Neural crest cell (in vitro differentiated cells): ENCODE measurements at places on chromosomes 2 and 18. TPM values are rescaled to one million over a fixed set of nuclear protein-coding genes. Genes with fewer than 3 reads are reported as not detected.

Gene DAW1
- not detected in 2 replicates for total RNA-seq

GRCh38 chr2:64859312-64860212 lies 129.6 kb upstream of the SLC1A4 start:
- H3K4me1 ChIP-seq = peaks cover 28% of the 10 kb centered on the region
- DNase-seq = peak; percentile 41
- H3K36me3 ChIP-seq = no peaks in the 10 kb centered on the region
- no peak overlapping the region for H3K27ac ChIP-seq
- H3K27me3 ChIP-seq = no peaks in the 10 kb centered on the region
- peak overlapping the region; percentile 67 for H3K4me3 ChIP-seq

GRCh38 chr18:34915046-34915445 lies 126.2 kb upstream of the MAPRE2 start:
- no peaks in the 10 kb centered on the region for H3K36me3 ChIP-seq
- no peak overlapping the region for H3K27ac ChIP-seq
- no peak overlapping the region for H3K4me3 ChIP-seq
- H3K4me1 ChIP-seq = peaks cover 15% of the 10 kb centered on the region
- DNase-seq = no peak

Gene HTRA2
- total RNA-seq = 44.7 and 45.4 TPM in 2 replicates

Gene FHOD3
- 28.6 and 29.0 TPM in 2 replicates for total RNA-seq

Gene SCN1A
- total RNA-seq = 7.7 and 8.6 TPM in 2 replicates

Gene CDK15
- total RNA-seq = not detected in 2 replicates

Gene NEU4
- total RNA-seq = 0.14 and 0.25 TPM in 2 replicates

DNA sequence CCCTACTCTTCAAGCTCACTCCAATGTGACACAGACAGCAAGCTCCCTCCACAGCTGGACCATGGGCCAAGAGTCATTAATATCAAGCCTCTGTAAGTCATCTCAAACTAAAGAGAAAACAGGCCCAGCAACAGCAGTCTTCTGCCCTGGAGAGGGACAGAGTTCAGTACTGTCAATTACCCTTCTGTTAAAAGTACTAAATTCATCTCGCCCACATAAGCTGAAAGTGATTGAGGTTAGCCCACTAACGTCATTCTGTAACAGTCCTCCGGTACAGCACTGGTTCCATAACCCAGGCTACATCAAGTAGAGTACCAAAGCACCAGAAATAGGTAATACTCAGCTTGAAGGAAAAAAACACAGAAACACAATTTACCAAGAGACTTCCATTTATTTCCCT lies 25.9 kb downstream of the THADA start:
- H3K4me3 ChIP-seq = no peak overlapping the region
- H3K27ac ChIP-seq = no peak overlapping the region
- no peak for DNase-seq

- H3K27ac ChIP-seq = no peak overlapping the region
- no peaks in the 10 kb centered on the region for H3K36me3 ChIP-seq
- H3K27me3 ChIP-seq = no peaks in the 10 kb centered on the region
- peaks cover 71% of the 10 kb centered on the region for H3K4me1 ChIP-seq
- DNase-seq = no peak
Measured at GRCh38 chr18:55317864-55318263, 270.1 kb downstream of the TCF4 start.

DNA sequence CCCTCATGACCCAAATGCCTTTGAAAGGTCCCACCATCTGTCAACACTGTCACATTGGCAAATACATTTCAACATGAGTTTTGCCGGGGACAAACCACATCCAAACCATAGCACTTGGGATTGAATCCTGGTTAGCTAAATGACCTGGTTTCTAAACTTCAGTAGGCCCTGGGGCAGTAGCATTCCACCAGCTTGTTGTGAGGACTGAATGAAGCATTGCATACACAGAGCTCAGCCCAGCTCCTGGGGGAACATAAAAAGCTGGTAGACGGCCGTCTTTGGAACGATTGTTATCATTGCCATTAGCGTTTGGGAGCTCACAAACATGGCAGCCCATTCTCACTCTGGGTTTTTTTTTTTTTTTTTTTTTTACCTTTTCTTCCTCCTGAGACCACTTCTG lies 57.5 kb upstream of the CXCR4 start:
- no peak overlapping the region for H3K4me3 ChIP-seq
- H3K4me1 ChIP-seq = peaks cover 59% of the 10 kb centered on the region
- no peaks in the 10 kb centered on the region for H3K27me3 ChIP-seq
- H3K27ac ChIP-seq = no peak overlapping the region
- H3K36me3 ChIP-seq = no peaks in the 10 kb centered on the region

- H3K4me1 ChIP-seq = no peaks in the 10 kb centered on the region
- no peak overlapping the region for H3K4me3 ChIP-seq
- H3K36me3 ChIP-seq = peaks cover 6% of the 10 kb centered on the region
- H3K27me3 ChIP-seq = no peaks in the 10 kb centered on the region
Measured at GRCh38 chr2:130985206-130985780, 108.0 kb downstream of the FAM168B start.

Gene CYP27A1
- 3.2 and 4.8 TPM in 2 replicates for total RNA-seq

DNA sequence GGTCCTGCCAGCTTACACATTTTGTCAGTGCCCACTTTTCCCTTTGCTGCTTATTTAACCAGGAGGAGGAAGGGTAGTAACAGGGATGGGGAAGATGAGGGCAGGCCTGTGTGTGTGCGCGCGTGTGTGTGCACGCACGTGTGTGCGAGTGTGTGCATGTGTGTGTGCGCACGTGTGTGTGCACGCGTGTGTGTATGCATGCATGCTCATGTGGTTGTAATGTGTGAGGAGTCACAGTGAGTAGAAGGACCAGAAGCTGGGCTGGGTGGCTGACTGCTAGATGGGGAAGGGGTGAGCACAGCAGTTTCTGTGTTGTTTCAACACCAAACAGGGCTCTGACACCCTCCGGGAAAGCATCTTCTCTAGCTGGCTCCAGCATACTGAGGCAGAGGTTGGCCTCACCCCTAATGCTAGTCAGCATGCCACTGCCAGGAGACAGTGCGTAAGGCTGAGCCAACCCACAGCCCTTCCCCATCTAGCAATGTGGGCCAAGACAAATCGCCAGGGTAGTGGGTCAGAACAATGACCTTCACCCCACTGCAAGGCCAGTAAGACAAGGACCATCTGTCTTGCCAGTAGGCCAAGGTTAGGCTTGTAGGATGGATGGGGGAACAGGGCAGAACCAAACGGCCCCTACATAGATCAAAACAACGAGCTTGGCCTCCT lies 218.7 kb upstream of the SMAD2 start:
- no peak overlapping the region for H3K4me3 ChIP-seq
- no peak overlapping the region for H3K27ac ChIP-seq
- peaks cover 5% of the 10 kb centered on the region for H3K27me3 ChIP-seq
- no peak for DNase-seq

Gene REG3A
- total RNA-seq = not detected in 2 replicates

- no peaks in the 10 kb centered on the region for H3K36me3 ChIP-seq
- H3K27me3 ChIP-seq = peaks cover 6% of the 10 kb centered on the region
Measured at GRCh38 chr18:49976795-49977560, 163.6 kb upstream of the ACAA2 start.

GRCh38 chr2:46955764-46956163 lies 40.2 kb upstream of the MCFD2 start:
- H3K27me3 ChIP-seq = no peaks in the 10 kb centered on the region
- peak overlapping the region; percentile 83 for H3K27ac ChIP-seq
- no peak for DNase-seq
- no peak overlapping the region for H3K4me3 ChIP-seq
- H3K4me1 ChIP-seq = peaks cover 12% of the 10 kb centered on the region

DNA sequence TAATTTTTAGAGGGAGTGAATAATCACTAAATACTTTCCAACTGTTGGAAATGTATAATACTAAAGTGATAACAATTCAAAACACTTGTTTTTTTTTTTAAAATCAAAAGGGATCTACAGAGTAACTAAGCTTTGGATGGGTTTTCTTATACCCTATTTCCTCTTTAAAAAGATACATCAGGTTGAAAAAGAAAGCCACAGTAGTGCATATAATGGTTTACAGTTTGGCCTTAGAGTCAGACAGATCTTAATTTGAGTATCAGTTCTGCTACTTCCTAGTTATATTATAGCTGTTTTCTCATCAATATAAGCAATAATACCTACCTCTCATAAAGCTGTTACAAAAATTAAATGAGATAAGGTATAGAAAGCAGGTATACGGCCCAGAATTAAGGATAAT lies 28.5 kb downstream of the PSME4 start:
- peaks cover 5% of the 10 kb centered on the region for H3K4me1 ChIP-seq
- no peak overlapping the region for H3K27ac ChIP-seq
- H3K4me3 ChIP-seq = no peak overlapping the region
- no peak for DNase-seq

DNA sequence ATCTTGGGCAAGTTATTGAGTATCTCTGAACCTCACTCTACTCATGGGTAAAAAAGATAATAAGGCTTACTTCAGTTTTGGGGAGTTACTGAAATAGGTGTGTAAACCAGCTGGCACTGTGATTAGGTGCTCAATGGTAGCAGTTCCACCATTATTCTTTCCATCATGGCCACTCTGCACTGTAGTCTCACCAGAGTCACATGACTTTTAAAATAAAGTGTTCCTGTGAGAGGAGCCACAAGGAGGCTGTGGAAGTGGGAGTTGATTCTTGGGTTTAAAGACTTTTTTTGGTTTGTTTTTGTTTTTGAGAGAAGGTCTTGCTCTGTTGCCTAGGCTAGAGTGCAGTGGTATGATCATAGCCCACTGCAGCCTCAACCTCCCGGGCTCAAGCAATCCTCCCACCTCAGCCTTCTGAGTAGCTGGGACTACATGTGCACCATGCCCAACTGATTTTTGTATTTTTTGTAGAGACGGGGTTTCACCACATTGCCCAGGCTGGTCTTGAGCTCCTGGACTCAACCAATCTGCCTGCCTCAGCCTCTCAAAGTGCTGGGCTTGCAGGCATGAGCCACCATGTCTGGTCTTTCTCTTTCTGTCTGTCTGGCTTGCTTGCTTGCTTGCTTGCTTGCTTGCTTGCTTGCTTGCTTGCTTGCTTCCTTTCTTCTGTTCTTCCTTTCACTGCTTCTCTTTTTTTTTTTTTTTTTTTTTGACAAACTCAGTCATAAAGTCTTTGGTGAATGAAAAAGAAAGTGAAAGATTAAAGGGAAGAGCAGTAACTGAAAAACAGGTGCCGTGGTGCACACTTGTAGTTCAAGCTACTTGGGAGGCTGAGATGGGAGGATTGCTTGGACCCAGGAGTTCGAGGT lies 21.2 kb upstream of the ACVR1 start:
- H3K4me3 ChIP-seq = no peak overlapping the region
- peaks cover 5% of the 10 kb centered on the region for H3K4me1 ChIP-seq
- H3K36me3 ChIP-seq = no peaks in the 10 kb centered on the region
- H3K27ac ChIP-seq = no peak overlapping the region

GRCh38 chr2:96756788-96757476 lies 3.8 kb upstream of the CNNM4 start:
- no peak overlapping the region for H3K27ac ChIP-seq
- peaks cover 19% of the 10 kb centered on the region for H3K4me1 ChIP-seq

GRCh38 chr2:70391988-70392387 lies 90.1 kb upstream of the FAM136A start:
- H3K27me3 ChIP-seq = peaks cover 10% of the 10 kb centered on the region
- H3K27ac ChIP-seq = no peak overlapping the region
- no peak for DNase-seq
- no peak overlapping the region for H3K4me3 ChIP-seq

DNA sequence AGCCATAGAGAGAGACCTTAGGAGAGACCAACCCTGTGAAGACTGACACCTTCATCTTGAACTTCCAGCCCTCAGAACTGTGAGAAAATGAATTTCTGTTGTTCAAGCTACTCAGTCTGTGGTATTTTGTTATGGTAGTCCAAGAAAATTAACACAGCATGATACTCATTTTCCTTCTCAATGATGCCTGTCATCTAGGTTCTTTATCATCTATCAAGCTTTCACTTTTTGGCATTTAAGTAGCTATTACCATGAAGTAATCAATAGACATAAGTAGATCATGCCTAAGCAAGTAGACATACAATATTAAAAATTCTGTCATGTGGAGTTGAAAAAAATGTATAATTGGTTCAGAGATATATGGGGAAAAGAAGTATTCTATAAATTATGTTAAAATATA lies 444.7 kb downstream of the THSD7B start:
- no peaks in the 10 kb centered on the region for H3K27me3 ChIP-seq
- DNase-seq = no peak
- H3K4me3 ChIP-seq = no peak overlapping the region
- H3K36me3 ChIP-seq = no peaks in the 10 kb centered on the region
- no peaks in the 10 kb centered on the region for H3K4me1 ChIP-seq

- H3K4me3 ChIP-seq = no peak overlapping the region
- H3K36me3 ChIP-seq = peaks cover 3% of the 10 kb centered on the region
- H3K27ac ChIP-seq = no peak overlapping the region
- DNase-seq = no peak
- H3K4me1 ChIP-seq = peaks cover 53% of the 10 kb centered on the region
Measured at GRCh38 chr18:63261029-63261428, 58.5 kb downstream of the BCL2 start.

DNA sequence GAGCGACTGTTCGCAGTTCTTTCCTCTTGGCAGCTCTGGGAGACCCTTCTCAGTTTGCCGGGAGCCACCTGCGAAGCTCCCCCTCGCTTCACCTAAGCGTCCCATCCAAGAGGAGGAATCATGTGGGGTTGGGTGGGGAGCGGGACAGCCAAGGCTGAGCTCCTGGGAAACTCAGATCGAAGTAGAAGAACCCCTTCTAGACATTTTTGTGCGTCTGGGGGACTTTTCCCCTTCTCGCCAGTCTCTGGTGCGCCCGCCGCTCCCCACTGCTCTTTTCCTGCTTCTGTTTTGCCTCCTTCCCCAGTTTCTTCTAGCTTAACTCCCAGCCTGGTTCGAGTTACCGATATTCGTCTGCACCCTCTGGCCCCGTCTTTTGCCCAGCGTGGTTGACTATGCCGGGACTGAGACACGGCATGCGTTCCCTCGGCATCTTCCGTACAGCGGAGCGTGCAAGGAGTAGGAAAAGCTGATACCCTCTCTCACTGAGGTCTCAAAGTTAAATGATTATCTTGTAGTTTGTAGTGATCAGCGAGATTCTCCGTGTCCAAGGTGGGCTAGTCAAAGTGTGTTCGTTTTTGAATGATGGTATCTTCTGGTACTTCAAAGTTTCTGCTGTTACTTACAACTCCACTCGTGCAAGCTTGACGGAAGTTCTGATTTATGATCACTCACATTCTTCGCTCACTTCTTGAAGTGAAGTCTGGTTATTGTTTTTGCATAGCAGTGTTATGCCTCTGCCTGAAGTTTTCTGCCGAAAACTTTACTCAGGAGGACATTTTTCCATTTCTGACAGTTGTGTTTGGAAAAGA lies 664 bp downstream of the CAMKMT start:
- H3K27me3 ChIP-seq = no peaks in the 10 kb centered on the region
- H3K4me1 ChIP-seq = peaks cover 26% of the 10 kb centered on the region
- peak overlapping the region; percentile 96 for H3K4me3 ChIP-seq

DNA sequence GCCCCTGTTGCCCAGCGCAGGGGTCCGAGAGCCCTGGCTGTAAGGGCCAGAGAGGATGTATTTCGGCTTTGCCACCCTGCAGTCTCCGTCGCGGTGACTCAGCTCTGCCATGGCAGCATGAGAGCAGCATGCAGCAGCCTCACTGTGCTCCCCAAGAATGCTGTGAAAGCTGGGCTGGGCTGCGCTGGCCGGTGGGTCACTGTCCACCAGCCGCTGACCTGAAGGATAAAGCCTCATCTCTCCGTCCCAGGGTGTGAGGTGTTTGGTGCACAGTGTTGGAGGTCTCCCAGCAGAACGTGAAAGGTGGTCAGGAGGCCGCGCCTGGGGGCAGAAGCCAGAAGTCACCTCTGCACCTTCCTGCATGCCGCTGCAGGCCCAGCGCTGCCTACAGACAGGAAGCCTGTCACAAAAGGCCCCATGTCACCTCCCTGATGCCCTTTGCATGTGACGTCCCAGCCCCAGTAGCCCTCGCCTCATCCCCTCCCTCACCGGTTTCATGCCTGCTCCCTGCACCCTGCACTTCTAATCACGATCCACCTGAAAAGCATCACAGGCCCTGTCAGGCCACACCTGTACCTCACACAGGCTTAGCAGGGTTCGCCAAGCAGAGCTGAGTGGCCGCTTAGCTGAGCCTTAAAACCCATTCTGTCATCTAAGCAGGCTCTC lies 342.1 kb downstream of the EIPR1 start:
- no peak overlapping the region for H3K4me3 ChIP-seq
- H3K27ac ChIP-seq = peak overlapping the region; percentile 71
- peaks cover 10% of the 10 kb centered on the region for H3K4me1 ChIP-seq
- no peaks in the 10 kb centered on the region for H3K27me3 ChIP-seq

Gene CIB4
- total RNA-seq = not detected in 2 replicates
